ENCODE measurements at places on chromosomes 2 and 18.

- no peak for DNase-seq
These were observed 213.4 kb downstream of the STK39 start for GRCh38 chr2:168033966-168034365.

GRCh38 chr2:160465406-160465805 is 28.2 kb downstream of the RBMS1 start:
- DNase-seq, result no peak

- no peak for DNase-seq
These were observed 213.0 kb downstream of the TNS1 start for GRCh38 chr2:217789736-217790181.

DNA sequence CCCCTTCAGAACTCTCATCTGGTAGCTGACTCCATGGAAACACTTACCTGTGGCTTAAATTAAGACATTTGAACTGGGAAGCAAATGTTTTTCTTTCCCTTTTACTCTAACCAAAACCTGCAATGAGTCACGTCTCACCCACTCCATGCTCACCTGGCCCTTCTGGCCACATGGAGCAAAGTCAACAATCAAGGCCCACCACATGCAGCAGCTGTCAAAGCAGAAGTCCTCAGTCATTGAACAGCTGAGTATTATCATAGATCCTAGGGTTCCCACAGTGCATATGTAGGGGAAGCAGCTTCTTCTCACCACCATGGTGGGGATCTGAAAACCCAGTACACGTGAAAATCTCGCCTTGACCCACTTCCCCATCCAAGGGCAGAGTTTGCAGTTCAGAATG is 12.3 kb upstream of the MEP1B start:
- DNase-seq, result no peak

GRCh38 chr18:76647322-76647721 is 152.3 kb upstream of the ZNF516 start:
- no peak for DNase-seq

DNA sequence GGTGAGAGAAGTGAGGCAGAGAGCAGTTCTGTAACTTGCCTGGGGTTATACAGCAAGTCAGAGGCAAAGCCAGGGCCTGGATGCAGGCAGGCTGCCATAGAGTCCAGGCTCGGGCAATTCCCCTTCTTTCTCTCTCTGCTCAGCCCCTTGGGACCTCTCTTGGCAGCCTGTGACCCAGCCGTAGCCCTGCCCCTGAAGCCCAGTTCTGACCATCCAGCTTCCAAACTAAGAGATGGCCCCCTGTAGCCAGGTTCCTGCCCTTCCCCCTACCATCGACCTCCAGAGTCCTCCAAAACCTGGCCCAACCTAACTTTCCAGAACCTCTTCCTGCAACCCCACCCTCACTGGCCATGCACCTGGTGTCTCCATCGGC is 201.2 kb downstream of the CTIF start:
- peak; percentile 45 for DNase-seq

- no peak for DNase-seq
These were observed 92.1 kb downstream of the PHLPP1 start for GRCh38 chr18:62807396-62807795.

GRCh38 chr18:22951823-22952222 is 18.7 kb downstream of the RBBP8 start:
- no peak for DNase-seq

GRCh38 chr2:23529659-23530058 is 144.7 kb downstream of the KLHL29 start:
- DNase-seq, result no peak

DNA sequence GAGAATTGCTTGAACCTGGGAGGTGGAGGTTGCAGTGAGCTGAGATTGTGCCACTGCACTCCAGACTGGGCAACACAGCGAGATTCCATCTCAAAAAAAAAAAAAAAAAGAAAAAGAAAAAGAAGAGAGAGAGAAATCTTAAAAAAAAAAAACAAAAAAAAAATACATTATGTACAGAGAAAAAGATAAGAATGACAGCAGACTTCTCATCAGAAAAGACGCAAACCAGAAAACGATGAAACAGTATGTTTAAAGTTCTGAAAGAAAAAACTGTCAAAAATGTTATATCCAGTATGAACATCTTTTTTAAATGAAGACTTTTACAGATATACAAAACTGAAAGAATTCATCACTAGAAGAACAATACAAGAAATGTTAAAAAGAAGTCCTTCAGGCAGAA is 60.4 kb downstream of the LNPK start:
- DNase-seq, result no peak

- no peak for DNase-seq
These were observed 9.4 kb downstream of the C2orf42 start for GRCh38 chr2:70181363-70181956.

- DNase-seq, result no peak
These were observed 785.6 kb downstream of the NR4A2 start for GRCh38 chr2:155546721-155547555.

- no peak for DNase-seq
These were observed 57.9 kb upstream of the CD226 start for GRCh38 chr18:70005580-70005979.

DNA sequence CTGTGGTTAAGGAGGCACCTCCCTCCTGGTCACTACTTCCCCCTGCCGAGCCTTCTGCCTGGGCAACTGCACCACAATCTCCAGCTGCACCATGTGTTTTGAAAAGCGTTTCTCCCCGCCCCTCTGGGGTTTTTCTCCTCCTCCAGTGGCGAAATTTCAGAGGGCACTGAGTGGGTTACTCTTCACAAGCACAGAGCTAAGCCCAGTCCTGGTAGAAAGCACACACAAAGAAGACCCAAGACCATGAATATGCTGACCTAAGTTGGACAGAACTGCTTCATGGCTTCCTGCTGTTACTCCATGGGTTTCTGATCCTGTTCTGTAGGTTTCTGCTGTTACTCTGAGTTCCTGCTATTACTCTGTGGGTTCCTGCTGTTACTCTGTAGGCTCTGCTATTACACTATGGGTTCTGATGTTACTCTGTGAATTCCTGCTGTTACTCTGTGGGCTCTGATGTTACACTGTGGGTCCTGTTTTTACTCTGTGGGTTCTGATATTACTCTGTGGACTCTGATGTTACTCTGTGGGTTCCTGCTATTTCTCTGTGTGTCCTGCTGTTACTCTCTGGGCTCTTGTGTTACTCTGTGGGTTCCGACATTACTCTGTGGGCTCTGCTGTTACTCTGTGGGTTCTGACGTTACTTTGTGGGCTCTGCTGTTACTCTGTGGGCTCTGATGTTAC is 216.6 kb downstream of the RTP5 start:
- DNase-seq, result no peak

DNA sequence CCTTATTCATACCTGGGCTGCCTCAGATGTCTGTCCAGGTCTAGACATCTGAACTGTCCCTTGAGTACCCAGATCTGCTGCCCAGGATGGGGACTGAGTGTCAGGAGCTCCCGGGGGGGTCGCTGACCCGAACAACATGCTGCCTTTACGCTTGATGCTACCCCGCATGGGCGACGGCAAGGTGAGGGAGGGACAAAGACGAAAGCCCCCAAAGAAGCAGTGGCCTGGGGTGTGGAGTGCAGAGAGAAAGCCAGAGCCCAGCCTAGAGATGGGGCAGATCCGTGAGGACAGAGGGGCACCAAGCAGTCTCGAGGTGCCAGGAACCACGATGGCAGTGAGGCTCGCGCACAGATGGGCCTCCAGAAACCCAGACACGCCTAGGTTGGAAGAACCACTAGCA is 234.7 kb downstream of the ATAD2B start:
- DNase-seq, result no peak

GRCh38 chr2:199339891-199340605 is 117.7 kb downstream of the SATB2 start:
- DNase-seq, result no peak

GRCh38 chr2:191740016-191740419 is 62.1 kb downstream of the NABP1 start:
- DNase-seq, result no peak

GRCh38 chr2:235080101-235080500 is 128.3 kb downstream of the SH3BP4 start:
- no peak for DNase-seq

- no peak for DNase-seq
These were observed 39.7 kb upstream of the PNPT1 start for GRCh38 chr2:55733335-55733734.

DNA sequence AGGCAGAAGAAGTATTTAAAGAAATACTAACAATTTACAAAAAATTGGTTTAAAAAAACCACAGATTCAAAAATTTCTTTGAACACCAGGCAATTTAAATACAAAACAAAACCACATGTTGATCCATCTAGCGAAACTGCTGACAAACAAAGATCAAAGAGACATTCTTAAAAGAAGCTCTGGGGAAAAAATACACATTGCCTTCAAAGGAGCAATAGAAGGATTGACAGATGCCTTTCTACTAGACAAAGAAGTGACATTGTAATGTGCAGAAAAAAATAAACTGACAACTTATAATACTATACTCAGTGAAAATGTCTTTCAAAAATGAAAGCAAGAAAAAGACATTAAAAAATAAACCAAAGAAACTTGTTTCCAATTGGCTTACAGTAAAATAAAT is 12.6 kb upstream of the EIF2AK3 start:
- DNase-seq, result no peak

- no peak for DNase-seq
These were observed 73.7 kb downstream of the UXS1 start for GRCh38 chr2:106120432-106120831.

- DNase-seq, result no peak
These were observed 22.1 kb upstream of the ALKAL2 start for GRCh38 chr2:309954-310510.

GRCh38 chr2:60533101-60534051 is 20.1 kb downstream of the BCL11A start:
- no peak for DNase-seq

GRCh38 chr2:102094917-102095316 is 47.6 kb upstream of the IL1R1 start:
- no peak for DNase-seq

DNA sequence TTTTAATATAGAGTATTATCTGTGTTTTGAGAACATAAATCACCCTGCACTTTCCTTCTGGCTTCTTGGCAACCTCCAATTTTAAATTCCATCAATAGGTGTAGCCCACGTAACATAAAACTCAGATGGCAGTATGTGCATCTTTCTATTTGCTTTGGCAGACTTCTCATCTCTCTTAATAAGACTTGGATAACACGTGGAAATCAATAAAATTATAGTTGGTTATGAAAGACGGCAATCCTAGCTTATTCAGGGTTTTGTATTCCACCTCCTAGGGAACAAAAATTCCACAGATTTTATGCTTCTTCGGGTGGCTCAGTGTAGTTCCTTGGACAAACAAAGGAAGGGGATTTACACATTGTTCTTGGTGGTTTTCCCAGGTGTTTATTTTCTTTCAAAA is 299.3 kb downstream of the RND3 start:
- no peak for DNase-seq

GRCh38 chr2:19435815-19436214 is 77.4 kb upstream of the OSR1 start:
- no peak for DNase-seq

DNA sequence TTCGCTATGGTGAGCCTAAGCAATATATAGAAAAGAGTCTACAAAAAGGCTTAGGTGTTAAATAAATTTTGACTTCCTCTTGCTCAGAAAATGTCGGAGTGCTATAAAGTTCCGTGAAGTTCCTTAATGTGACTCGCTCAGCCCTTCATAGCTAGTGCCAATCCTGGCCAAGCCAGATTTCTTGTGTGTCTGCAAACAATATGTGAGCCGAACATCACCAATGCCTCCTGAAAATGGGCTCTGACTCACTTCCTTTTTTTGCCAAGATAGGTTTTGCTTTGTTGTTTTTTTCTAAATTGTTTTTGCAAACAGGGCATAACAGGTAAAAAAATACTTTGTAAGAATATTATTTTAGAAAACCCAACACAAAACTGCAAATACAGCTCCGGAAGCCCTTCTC is 26.1 kb downstream of the CDC42EP3 start:
- DNase-seq, result no peak

- no peak for DNase-seq
These were observed 15.9 kb upstream of the CHAC2 start for GRCh38 chr2:53751728-53752127.

DNA sequence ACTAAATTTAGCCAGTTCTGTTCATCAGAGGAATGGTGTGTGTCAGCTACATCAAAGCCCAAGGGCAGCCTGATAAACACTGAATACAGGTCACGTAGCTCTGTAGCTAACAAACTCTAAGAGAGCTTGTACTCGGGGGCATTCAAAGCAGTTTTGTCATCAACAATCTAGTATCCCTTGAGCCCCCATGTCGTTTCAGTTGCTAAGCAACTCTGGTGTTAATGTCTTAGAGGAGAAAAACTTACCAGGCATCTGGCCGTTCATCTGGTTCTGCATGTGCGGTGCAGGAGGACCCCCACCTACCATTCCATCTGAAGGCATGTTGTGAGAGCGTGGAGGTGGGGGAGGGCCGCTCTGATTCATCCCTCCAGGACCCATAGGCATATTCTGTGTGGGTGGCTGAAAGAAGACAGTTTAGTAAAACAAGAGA is 33.1 kb downstream of the SS18 start:
- no peak for DNase-seq

DNA sequence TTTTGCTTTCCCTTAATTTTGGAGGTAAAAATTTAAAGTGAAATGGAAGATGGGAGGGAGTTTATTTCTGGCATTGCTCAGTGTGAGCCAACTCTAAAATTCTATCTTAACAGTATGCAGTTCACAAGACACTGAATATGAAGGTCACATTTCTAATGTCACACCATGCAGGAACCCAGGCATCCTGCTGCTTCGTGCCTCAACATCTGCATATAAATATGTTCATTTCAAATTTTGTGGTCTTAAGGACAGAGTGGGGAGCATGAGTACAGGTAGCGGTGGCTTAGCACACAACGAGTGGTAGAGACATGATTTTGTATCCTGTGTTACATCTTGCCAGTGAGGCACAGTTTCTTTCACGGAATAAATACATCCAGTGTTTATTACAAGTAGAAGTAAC is 102.4 kb downstream of the ARL4C start:
- DNase-seq, result no peak

DNA sequence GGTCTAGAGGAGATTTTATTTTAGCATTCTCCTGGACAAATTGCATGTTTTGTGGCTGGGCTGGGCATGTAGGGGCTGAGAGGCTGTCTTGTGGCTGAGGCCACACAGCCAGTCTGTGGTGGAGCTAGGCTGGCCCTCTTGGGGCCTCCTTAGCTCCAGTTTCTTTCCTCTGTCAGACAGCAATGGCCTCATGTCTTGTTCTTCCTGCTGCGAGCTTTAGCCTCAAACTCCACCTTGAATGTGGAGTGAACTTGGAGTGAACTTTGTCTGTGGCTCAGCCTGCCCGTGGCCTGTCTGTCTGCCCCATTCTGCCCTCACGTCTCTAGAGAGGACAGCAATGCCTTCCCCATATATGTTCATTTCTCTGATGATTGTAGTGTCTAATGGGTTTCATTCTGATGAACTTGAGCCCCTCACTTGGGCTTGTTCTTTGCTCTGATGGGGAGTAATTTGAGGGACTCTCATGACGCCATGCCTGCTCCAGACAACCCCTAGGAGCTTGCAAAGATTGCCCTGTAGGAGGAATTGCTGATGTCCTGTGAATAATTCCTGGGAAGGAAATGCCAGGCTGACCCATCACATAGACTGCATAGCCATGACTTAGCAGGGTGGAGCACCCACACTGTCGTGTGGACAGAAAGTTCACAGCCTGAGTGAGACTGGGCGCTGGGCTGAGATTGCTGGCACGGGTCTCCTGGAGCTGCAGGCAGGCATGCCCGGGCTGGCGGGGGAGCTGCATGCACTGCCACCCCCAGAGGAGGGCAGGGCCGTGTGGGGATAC is 42.6 kb downstream of the ASAP2 start:
- no peak for DNase-seq
